ENCODE measurements at places on chromosomes 4 and X.

GRCh38 chrX:45050558-45050957, 150.1 kb downstream of the DIPK2B start:
- DNase-seq: no peak

- no peak for DNase-seq
Observed at GRCh38 chrX:108731153-108731552, 5.2 kb downstream of the IRS4 start.

DNA sequence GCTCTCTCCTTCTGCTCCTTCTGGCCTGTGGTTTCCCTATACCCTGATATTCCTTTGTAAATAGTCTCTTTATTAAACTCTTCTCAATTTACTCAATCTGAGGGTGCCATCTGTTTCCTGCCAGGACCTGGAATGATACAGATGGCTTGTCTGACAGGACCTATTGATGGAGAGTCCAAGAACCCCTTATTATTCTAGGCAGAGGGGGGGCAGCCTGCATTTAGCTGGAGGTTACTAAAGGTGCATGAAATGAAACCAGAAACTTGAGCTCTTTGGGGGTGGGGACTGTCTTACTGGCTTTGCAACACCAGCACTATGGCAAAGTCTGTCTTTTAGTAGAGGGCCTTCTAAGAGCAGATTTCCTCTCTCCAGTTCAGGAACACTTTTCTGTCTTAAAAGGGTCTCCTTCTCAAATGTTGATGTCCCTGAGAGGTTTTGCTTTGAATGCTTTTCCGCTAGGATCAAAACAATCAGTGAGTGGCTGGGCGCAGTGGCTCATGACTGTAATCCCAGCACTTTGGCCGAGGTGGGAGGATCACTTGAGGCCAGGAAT, 162.5 kb upstream of the MED14 start:
- DNase-seq: no peak

DNA sequence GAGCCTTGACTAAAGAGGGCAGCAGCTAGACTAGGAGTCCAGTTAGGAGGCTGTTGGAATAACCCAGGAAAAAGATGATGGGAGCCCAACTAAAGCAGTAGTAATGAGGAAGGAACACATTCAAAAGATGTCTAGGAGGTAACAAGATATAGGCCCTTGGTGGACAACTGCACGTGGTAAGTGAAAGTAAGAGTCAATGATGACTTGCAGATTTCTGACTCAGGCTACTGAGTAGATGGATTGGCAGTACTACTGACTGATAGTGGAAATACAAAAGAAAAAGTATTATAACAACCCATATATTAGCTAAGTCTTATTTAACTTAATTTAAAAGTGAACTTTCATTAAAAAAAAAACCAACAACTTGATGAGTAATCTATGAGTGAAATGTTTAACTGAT, 74.0 kb downstream of the PAK3 start:
- DNase-seq: no peak

GRCh38 chr4:53804719-53805118, 213.4 kb upstream of the LNX1 start:
- no peak for DNase-seq

DNA sequence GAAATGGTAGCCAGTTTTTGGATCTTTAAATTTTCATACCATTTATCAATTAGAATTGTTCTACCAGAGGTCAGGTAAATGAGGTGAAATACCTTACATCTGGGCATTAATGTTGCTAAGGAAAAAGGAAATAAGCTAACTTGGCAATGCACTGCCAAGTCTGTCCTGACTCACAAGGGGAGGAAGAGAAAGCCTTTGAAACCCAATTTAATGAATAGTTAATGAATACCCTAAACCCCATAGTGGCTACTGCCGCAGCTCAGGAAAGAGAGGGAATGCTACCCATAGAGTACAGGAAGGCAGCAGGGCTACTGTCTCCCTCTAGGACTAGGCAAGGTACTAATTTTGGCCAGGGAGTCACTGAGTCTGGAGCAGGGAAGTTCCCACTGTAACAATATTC, 16.8 kb upstream of the DHX15 start:
- no peak for DNase-seq

- DNase-seq: no peak
Observed at GRCh38 chr4:137892134-137892533, 350.0 kb downstream of the SLC7A11 start.

- DNase-seq: no peak
Observed at GRCh38 chrX:23936180-23936579, 28.4 kb downstream of the CXorf58 start.

- no peak for DNase-seq
Observed at GRCh38 chrX:7996414-7996813, 69.2 kb upstream of the PNPLA4 start.

- peak; percentile 23 for DNase-seq
Observed at GRCh38 chrX:12771445-12772069, 19.7 kb upstream of the PRPS2 start.

DNA sequence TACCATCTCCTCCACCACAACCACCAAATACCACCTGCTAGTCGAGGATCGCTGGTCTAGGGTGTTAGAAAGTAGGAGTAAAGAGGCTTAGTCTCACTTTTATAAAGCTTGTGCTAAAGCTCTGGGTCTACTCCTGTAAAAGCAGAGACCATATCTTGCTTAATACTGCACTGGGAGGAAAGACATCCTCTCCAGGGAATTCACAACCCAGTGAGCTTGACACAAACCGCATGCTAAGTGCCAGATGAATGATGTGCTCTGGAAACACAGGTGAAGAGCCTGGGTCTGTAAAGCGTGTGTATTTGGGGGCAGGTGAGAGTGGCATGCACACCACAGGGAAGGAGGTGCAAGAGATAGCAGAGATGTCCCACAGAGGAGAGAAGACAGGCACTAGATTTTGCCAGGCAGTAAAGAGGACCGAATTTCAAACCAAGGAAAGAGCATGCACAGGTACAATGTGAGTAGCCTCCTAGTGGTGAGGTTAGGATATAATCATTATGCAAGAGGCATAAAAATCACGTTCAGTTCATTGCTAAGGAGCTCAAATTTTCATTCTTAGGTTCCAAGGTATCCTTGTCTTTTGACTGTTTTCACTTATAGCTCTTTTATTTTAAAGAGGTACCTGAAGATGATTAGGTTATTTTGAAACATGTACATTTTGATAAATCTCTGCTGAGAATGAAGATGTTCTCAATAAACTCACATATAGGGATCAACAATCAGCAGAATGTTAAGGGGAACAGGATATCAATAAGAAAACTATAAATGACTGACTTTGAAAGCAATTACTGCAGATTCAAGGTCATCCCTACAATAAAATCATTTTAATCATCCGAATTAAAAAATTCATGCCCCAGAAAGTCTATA, 20.7 kb downstream of the TAPT1 start:
- no peak for DNase-seq

DNA sequence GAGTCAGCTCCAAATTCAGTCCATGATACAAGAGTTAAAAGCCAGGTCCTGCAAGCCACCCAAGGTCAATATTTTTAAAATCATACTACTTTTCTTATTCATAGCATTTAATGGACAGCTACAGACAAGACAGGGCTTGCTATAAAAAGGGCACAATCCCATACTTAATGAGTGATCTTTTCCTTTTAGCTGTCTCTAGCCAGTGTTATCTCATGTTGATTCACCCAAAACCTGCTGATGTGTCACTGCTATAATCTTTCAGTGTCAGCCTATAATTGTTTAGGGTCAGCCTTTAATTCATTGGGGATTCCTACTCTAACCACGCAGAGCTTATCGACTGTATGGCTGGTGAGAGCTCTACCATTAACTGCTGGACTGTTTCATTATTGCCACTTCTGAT, 51.2 kb upstream of the HCCS start:
- no peak for DNase-seq

DNA sequence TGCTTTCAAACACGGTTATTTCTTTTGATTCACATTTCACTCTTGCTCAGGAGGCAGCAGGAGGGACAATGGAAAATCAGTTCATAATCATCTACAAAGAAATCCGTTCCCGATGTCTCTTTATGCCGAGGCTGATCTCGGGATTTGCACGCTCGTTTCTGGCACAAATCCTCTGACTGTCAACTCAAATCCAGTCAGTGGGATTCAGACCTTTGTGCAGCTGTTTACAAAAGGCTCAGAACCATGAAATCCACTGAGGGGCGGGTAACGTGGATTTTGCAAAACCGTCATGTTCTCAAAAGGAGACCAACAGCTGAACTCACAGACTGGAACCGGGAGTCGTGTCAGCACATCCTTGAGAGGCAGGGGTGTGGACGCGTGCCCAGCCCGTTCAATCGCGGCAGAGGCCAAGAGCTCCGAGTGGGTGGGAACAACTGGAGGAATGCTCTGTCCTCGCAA, 46.4 kb downstream of the ACOX3 start:
- no peak for DNase-seq

DNA sequence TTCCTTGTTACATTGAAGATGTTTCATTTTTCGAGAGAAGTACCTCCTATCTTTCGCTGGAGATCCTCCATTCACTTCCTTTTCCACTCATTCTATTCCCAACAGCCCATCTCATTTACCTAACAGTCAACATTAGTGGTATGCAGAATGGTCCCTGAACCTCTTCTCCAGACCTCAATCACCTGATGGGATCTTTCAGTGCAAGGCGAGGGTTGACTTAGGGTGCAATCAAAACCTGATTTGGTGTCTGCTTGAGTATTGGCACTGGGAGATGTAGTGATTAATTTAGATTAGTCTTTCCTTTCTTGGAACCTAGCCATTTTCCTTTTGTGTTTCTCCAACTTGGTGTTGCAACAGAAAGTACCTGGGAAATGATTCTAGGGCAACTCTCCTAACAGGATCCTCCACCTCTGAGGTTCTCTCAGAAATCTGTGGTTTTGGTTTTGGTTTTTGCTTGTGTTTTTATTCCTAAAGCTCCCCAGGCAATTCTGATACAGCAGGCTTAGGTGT, 18.4 kb downstream of the DDX3X start:
- no peak for DNase-seq

DNA sequence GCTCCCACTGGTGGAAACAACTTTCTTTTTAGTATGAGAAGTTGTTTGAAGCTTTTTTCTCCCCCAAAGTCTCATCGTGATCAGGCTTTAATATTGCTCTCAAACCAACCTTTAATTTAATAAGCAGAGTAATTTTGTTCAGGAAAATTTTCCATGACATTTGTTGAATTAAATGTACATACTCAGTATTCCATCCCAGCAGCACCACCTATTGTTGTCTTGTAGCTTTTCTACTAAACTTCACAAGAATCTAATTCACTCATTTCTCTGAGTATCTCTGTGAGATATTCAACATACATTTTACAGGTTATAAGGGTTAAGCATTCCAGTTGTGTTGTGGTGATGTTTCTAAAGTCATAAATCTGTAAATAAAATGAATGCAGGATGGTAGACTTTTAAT, 218.3 kb upstream of the HAND2 start:
- no peak for DNase-seq

DNA sequence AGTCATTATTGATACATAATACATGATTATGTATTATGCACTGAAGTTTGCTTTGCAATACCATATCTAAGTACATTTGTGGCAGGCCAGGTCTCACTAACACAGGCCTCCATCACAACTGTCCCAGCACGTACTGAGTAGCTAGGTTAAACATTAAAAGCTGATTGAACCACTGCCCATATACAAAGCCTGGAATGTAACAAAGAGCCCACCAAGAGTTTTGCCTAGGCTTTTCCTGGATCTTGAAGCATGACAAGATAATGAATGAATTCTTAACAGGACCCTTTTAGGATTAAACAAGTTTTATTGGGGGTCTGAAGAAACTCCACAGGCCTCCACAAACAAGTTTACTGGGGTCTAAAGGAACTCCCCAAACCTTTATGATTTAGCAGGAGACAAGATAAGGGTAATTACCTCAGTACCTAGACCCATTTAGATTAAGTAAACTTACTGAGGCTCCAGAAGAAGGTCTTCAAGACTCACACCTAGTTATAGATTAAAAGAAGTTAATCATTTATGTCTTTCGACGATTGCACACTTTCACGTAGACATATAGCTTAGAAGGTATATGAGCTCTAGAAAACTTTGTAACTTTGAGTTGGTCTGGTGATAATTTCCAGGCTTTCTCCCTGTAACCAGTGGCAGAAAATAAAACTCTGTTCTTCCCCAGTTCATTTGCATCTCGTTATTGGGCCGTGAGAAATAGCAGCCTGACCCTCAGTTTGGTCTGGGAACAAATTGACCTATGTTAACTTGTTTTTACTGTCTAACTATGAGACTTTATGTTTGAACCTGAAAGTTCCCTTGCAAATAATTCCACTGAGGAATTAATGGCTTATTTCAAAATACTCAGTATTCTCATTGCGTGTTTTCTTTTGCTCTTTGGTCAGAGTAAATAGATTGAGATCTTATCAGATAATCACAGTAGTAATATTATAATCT, 84.8 kb downstream of the PHEX start:
- no peak for DNase-seq

DNA sequence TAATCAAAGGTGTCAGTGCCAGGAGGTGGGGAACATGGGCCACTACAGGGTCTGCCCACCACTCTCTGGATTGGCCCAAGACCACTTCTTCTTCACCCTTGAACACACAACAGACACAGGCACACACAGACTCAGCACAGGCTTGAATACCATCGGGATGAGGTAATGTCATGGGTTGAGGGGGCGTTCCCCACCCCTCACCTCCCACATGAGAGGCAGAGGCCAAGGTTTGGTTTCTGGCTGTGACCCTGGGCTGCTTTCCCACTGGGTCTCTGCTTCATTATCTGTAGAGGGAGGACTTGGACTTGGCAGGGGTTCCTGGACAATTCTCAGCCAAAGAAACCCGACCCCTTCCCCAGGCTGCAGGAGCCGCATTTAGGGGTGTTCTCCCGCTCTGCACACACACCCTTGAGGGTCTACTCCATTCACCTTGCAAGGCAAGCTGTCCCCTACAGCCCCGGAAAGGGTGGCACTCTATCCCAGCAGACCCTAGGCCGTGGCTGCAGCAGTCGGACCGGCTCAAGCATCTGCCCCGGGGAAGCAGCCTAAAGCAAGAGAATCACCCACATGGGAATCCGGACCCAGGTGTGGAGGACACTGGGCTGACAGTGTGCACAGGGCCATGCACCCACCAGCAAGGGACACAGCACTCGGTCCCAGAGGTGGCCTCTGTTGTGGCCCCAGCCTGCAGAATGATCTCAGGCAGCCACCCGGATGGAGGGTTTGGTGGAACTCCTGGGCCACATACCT, 62.4 kb downstream of the TRMT44 start:
- no peak for DNase-seq

DNA sequence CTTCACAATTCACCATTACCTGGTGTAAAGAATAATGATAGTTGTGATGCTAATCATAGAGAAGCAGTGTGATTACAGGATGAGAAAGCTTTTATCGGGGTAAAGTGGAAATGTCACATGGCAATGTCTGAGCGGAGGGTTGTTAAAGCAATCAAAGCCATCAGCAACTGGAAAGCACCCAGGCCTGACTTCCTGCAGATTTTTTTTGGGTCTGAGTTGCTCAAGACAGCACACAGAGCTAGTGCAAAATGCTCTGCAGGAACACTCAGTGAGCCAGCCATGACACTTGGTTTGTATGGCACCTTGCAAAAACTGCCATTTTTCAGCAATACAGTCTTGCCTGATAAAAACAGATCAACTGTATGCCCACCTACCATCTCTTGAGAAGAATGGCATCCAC, 152.9 kb downstream of the COL4A6 start:
- DNase-seq: no peak

DNA sequence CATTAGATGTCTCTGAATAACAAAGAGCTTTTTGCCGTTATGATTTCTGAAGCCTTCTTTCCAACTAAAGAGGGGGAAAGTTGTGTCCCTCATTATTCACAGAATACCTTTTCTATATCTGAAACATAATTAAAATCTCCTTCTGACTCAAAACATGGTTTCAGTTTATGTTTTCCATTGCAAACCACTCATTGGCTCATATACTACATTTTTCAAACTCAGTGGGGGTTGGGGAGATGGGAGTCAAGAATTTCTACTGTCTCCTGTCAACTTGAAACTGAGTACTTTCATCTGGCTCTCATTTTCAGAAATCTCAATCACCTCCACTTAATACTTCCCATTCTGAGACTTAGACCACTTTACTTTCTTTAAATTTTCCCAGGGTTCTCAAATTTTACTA, 1839.5 kb upstream of the PCDH10 start:
- DNase-seq: no peak
